Esophagus mucosa (tissue), 1 donor: ENCODE measurements at places on chromosomes 11 and 22. TPM values are rescaled to one million over a fixed set of nuclear protein-coding genes. Genes with fewer than 3 reads are reported as not detected.

GRCh38 chr11:86161336-86161735 is 83.2 kb upstream of the EED start:
- ATAC-seq, result no peak

The HPS4 gene
- total RNA-seq, result 26.2 TPM

DNA sequence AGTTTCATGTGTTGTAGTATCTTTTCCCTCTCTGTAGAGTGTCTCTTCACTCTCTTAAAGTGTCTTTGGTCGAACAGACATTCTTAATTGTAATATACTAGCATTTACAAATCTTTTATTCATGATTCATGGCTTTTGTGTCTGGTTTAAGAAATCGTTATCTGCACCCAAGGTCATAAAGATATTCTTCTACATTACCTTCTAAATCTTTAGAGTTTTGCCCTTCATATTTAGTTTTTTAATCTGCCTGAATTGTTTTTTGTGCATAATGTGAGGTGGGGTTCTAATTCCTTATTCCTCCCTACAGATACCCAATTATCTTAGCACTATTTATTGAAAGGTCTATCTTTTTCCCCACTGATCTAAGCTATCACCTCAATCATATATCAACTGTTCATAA is 9.0 kb upstream of the NNMT start:
- no peak for ATAC-seq

DNA sequence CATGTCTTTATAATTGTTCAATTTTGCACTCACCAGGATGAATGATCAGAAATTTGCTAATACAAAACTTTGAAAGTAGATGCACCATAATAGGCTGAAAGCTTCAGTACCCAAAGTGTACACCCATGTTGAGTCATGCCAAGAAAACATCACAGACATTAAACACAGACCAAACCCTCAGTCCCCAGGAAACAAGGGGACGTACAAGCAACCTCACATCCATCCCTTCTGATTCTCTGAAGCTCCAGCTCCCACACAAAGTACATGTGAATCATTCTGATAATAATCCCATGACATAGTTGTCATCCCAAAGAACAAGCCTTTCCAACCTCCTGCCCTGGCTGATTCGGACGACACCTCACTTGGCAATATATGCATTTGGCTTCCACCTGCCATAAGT is 183.8 kb downstream of the SNX19 start:
- ATAC-seq, result no peak

DNA sequence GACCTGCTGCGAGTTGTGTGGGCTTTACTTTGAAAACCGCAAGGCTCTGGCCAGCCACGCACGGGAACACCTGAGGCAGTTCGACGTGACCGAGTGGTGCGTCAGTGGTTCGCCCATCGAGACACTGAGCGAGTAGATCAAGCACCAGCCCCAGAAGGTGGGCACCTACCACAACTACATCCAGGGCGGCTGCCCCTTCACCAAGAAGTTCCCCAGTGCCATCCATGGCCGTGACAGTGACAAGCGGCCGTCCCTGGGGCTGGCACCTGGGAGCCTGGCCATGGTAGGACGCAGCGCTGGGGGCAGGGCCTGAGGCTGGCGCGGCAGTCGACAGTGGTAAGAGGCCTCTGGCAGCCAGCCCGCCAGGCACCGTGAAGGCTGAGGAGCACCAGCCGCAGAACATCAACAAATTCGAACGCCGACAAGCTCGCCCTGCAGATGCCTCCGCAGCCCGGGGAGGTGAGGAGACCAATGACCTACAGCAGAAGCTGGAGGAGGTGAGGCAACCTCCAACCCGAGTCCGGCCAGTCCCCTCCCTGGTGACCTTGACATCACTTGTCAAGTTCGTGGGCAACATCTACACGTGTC is 545.2 kb upstream of the CCDC179 start:
- no peak for ATAC-seq

The KRTAP5-10 gene
- 0.16 TPM for total RNA-seq

The VPREB1 gene
- not detected for total RNA-seq

The GAL3ST1 gene
- not detected for total RNA-seq

GRCh38 chr11:11841116-11841722 is 553 bp upstream of the USP47 start:
- peak; percentile 45 for ATAC-seq

DNA sequence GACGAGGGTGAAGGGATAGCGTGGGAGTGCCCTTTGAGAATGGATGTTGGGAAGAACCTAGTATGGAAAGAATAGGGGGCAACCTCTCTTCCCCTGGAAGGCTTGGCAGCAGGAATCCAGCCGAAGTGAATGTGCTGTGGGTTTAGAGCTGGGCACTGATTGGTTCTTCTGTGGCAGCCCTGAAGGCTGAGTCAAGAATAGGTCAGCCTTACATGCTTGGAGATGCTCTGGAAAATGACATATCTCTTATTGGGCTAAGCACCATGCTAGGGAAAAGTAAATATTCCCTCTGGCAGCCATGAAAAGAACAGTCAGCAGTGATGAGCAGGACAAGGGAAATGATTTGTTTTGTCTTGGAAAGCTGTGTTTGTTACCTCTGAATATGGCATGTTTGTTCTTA is 149.5 kb downstream of the COMMD9 start:
- ATAC-seq, result no peak

GRCh38 chr11:9639985-9640384 is 23.9 kb upstream of the SWAP70 start:
- ATAC-seq, result peak; percentile 45

The SYT9 gene
- not detected for total RNA-seq

DNA sequence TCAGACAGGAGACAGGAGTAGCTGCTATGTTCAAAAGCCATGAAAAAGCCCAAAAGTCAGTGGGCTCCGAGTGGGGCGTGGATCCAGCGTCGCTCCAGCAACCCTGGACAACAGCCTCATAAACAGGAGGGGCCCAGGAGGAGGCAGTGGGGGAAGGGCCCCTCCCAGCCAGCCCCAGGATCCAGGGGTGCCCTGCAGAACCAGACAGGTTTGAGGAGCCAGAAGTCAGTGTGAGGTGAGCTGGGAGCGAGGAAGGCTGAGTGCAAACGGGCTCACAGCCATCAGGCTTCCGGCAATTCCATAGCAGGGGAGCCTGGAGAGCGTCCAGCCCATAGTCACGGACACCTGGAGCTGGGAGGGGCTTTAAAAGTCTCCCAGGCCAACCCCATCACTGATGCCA is 217.7 kb downstream of the MN1 start:
- peak; percentile 53 for ATAC-seq

GRCh38 chr22:20748082-20748481 is 25.8 kb upstream of the SERPIND1 start:
- ATAC-seq, result no peak

The SLC22A9 gene
- not detected for total RNA-seq

DNA sequence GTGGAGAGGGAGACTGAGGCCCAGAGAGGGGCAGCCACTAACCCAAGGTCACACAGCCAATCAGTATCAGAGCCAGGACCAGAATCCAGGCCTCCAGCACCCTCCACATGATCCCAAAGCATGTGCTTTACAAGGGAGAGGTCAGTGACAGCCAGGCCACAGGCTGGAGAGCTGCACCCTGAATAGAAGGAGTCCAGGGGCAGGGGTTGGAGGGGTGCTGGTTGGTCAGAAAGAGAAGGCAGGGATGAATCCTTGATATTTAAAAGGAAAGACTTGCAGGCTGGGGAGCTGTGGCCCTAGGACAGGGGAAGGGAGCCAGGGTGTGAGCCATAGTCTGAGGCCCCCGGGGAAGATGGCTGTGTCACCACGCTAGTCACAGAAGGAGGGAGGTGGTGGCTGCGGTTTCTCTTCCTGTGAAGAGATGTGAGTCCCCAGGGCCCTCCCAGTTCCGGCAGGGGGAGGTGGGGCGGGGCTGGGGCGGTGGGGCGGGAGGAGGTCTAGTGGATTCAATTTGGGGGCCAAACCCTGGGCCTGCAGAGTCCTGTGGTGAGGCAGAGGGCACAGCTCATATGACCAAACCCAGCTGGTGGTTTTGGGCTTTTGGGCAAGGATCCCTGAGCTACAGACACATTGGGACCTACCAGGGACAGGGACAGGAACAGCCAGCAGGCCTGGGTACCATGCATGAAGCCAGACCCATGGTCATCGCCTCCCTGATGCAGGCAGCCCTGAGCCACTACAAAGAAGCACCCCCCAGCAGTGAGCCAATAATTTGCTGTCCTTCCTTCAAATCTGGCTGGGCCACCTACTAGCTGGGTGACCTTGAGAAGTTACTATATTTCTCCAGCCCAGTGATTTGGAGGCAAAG is 14.0 kb downstream of the RAC2 start:
- peak; percentile 53 for ATAC-seq

The SCGB1A1 gene
- total RNA-seq, result 0.48 TPM

The CD3D gene
- total RNA-seq, result 4.0 TPM

- no peak for ATAC-seq
Observed at GRCh38 chr11:78038697-78039313, 15.7 kb upstream of the KCTD14 start.

GRCh38 chr11:102081313-102081712 is 28.9 kb upstream of the YAP1 start:
- no peak for ATAC-seq

- ATAC-seq, result no peak
Observed at GRCh38 chr11:34616830-34617504, 3.9 kb upstream of the EHF start.

The EHF gene
- 342 TPM for total RNA-seq

GRCh38 chr11:133383689-133384088 is 148.6 kb downstream of the OPCML start:
- ATAC-seq, result no peak

DNA sequence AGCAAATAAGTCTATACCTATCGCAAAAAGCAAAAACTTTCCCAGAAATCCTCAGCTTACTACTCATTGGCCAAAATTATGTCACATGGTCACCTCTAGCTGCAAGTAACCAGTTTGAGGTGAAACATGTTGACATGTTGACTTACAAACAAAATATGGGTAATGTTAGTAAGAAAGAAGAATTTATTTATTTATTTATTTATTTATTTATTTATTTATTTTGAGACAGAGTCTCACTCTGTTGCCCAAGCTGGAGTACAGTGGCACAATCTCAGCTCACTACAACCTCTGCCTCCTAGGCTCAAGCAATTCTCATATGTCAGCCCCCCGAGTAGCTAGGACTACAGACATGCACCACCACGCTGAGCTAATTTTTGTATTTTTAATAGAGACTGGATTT is 5.4 kb upstream of the SLC35C1 start:
- no peak for ATAC-seq

DNA sequence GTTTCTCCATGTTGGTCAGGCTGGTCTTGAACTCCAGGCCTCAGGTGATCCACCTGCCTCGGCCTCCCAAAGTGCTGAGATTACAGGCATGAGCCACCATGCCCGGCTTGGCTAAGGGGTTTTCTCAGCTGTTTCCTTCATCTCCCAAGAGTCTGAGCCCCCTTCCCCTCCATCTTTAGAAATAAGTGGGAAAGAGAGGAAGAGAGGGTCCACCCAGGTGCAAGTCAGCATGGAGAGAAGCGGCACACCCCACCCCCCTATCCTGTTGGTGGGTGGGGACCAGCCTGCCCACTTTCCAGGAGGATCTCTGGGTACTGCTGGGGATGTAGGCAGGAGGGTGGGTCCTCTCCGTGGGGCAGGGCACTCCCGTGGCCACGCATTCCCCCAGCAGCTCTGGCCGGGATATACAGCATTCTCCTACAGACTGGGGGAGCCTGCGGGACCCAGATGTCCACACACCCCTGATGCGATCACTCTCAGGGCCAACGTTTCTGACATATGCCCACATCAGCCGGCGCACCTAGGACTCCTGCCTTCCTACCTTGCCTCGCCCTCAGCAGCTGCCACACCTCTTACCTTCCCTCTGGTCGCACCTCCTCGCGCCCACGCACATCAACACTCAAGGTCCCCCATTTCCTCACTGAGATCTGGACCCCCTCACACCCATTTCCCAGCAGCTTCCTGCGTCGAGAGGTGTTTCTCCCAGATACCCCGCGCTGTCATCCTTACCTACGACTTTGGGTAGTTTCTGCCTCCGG is 8.9 kb downstream of the SCARF2 start:
- no peak for ATAC-seq

DNA sequence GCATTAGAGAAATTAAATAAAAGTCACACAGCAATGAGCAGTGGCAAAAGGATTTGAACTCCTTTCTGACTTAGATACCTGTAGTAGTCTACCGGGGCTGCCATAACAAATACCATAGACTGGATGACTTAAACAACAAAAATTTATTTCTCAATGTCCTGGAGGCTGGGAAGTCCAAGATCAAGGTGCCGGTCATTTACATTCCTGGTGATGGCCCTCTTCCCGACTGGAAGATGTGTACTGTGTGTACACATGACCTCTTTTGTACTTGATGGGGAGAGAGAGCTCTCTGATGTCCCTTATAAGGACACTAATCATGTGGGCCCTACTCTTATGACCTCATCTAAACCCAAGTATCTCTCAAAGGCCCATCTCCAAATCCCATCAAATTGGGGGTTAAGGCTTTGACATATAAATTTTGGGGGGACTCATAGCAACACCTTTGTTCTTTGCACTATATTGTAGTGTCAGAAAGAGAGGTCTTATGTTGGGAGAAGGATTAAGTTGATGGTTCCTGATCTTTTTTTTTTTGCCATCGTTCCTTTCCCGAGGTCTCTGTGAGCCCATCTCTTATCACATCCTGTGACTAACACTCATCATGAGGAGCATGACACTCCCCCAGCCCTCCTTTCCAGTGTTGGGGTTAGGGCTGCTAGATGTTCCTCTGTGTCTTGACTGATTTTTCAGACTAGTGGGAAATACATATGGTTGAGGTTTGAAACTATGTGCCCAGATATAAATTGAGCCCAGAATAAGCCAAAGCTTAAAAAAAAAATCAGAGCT is 104.3 kb downstream of the TRAF6 start:
- no peak for ATAC-seq

The PTPRCAP gene
- 2.5 TPM for total RNA-seq

The C11orf16 gene
- not detected for total RNA-seq

DNA sequence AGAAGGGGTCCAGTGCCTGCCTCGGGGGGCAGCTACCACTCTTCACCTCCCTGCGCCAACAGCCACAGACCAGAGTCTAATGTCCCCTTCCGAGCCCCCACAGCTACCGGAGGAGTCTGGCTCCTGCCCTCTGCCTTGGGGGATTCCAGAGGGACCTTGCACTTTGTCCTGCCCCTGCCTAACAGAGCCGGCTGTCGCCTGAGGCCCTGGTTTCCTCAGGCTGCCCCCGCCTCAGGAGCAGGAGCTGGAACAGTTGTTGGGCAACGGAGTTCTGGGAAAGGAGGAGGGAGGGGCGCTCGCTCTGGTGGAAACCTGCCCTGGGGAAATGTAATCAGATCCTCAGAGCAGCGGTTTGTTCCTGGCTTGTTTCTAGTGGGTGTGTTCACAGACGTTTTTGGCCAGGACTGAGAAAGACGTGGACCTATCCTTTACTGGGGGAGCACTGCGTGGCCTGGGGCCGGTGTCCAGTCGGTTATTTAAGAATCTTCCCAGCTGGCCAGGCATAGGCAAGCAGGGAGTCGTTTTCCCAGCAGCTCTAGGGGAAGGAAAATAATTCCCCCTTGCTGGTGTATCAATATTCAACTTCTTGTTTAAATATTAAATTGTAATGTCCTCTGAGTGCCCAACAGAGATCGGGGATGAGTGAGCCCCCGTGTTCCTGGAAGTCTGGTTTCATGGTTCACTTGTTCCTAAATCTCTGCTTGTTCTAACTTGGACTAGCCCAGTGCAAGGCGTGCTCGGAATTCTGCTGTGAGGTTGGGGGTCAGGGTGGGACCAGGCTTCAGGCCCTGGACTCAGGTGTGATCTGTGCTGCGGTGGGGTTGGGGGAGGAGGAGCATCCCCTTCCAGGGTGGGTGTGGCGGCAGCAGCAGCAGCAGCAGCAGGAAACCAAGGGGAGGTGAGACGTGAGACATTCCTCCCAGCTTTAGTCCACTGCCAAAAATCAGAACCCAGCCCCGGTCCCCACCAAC is 32.1 kb downstream of the A4GALT start:
- ATAC-seq, result peak; percentile 59

The MS4A6A gene
- 4.9 TPM for total RNA-seq
